LoVo (cell line): ENCODE measurements at places on chromosomes 3 and 15.

- no peak for DNase-seq
Observed at GRCh38 chr3:73734211-73735089, 109.7 kb upstream of the PDZRN3 start.

DNA sequence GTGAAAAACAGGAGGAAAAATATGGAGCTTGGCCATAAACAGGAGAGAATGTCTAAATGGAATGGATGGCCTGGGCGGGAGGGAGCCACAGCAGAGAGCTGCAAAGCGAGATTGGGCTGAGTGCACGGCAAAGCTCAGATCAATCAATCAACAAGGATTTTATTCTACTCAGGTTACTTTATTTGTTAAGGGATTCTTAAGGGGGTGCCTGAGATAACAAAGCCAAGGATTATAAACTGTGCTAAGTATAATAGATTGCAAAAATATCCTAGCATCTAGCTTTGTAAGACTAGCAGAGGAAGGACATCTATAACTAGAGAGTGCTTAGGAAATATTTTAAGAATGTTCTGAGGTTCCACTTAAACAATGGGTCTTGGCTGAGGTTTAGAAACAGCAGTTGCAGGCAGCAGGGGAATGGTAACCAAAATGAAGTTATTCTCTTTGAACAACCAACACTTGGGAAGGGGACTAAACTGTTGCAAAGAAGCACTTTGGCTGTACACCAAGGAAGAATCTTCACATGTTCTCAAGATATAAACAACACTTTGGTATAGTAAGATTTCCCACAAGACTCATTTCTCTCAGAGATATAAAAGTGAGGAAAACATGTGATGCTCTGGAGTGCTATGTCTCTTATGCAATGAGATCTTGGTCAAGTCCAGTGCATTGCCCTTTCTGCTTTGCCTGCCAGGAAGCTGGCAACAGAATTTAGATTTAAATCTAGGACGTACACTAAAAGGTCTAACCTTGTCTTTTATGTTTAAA, 35.5 kb downstream of the TMEM212 start:
- no peak for DNase-seq

- DNase-seq, result no peak
Observed at GRCh38 chr3:172312711-172313110, 135.5 kb downstream of the GHSR start.

DNA sequence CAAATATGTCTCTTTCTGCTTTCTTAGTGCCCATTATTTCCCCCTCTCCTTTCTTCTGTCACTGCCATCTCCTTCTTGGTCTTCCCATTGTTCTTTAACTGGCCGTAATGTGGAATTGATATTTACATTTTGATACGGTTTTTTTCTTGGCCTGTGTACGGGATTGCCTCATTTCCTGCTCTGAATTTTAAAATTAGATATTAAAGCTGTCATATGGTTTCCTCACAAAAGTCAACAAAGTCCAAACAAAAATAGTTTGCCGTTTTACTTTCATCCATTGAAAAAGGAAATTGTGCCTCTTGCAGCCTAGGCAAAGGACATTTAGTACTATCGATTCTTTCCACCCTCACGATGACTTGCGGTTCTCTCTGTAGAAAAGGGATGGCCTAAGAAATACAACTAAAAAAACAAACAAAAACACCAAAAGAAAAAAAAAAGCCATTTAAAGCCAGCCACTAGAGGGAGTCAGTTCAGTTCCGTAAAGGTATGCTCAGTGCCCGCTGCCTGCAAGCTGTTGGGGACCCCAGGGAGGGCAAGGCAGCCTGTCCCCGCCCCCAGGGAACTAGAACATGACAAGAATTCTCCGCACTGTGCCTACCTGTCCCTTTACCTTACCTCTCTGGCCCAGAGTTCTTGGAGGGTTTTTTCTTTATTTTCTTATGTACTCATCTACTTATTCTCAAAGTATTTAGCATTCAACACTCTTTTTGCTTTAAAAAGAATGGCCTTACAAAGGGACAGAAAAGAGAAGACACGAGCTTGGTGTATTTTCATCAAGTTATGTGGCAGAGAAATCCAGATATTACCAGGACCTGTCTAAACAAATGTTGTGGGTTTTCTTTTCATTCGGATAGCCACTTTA, 30.0 kb upstream of the NR2E3 start:
- peak; percentile 42 for DNase-seq

DNA sequence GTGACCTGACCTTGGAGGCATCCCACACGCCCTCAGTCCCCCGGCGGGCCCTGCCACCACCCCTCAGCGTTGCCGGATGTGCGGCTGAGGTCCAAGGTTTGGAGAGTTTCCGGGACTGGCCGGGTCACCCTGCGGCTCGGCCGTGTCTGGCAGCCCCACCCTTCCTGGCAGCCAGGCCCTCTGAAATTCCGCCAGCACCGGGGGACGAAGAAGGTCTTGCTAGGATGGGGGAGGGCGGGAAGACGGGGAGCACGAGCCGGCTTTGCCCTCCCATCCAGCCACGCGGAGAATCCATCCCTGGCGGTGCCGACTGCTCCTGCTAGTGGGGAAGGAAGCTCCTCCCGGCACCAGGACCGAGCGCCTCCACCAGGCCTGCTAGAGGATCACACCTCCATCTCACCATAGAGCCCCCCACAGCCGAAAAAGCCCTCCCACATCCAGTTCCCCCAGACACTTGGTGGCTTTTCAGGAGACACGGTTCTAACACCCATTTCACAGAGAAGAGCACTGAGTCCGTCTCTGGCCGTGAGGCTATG, 81.5 kb downstream of the CPN2 start:
- no peak for DNase-seq

DNA sequence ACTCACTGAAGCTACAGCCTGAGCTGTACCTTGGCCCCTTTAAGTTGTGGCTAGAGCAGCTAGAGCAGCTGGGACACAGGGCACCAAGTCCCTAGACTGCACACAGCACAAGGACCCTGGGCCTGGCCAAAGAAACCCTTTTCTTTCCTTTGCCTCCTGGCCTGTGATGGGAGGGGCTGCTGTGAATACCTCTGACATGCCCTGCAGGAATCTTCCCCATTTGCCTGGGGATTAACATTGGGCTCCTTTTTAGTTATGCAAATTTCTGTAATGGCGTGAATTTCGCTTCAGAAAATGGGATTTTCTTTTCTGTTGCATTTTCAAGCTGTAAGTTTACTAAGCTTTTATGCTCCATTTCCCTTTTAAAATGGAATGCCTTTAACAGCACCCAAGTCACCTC, 611.2 kb upstream of the ARPP21 start:
- no peak for DNase-seq

DNA sequence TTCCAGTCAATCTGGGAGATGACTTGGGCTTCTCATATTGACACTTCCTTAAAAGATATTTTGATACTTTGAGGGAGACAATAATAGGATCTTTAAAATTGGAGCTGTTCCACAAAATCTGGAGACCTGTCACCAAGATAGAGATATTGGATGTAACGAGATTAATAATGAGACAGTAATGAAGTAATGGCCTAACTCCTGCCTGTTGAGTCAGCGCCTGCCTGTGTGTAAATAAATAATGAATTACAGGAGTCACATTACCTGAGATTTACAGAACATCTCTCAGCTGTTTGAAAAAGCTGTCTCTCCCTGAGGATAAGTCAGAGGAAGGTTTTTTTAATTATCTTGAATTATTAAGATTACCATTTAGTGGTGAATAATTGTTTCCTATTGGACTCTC, 43.8 kb upstream of the MITF start:
- no peak for DNase-seq

- DNase-seq, result peak; percentile 71
Observed at GRCh38 chr15:94324117-94324826, 92.9 kb downstream of the MCTP2 start.

GRCh38 chr3:156483426-156483825, 71.5 kb downstream of the SSR3 start:
- peak; percentile 46 for DNase-seq

DNA sequence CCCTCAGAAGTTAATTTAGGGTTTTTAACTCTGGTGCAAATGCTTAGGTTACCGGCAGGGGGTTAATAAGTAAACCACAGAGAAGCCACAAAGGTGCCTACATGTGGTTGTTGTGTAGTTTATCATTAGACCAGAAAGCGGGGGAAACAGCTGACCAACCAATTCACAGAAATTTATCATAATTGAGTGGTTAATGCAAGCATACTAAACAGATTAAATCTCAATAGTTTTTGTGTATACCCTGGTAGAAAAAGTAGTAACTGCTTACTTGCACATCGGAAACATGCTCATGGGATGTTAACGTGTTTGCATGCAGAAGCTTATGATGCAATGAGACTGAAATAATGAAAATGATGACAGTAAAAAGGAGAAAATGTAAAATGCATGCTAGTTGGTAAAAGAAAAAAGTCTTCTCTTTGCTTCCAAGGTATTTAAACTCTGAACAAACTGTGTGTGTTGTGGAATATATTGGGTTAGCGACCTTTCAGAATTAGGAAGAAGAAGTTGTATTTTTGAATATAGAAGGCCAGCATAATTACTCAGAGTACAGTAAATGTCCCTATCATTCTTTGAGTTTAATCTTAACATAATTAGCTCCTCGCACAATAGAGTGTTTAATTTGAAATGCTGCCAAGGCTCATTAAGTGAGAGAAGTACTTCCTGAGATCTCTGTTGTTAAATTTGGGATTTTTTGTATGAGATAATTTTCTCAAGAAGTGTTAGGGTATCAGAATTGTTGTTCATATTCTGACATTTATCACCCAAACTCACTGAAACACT, 316.2 kb downstream of the PTPRG start:
- peak; percentile 21 for DNase-seq

DNA sequence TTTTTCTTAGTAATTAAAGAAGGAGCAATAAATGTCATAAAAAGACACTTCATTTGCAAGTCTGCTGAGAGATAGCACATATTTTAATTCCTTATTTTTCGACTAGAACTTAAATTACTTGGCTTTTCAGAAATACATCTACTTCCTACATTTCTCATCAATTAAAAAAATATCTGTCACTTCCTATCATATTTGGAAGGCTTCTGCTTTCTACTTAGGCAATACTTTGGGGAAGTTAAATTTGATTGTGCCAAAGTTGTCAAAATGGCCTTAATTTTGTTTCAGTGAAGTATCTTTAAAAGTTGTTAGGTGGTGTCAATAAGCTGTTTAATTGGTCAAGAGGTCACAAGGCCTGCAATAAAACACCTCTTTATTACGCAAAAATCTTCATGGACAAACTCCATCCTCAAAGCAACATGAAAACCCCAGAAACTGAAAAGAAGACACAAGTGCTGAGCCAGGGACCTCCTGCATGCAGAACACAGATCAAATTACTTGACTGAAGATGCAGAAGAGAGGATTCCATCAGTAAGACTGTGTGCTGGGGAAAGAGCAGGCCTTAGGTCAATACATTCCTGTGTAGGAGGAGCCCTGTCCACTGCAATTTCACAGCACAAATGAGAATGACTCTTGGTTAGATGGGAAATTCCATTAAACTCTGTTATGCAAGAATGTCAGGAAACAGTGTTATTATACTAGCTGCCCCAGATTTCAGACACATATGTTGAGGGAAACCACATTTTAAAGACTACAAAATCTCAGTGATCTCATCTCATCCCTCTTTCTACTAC, 48.0 kb upstream of the FSTL1 start:
- DNase-seq, result no peak

- DNase-seq, result no peak
Observed at GRCh38 chr15:78943692-78944091, 1.2 kb downstream of the CTSH start.

DNA sequence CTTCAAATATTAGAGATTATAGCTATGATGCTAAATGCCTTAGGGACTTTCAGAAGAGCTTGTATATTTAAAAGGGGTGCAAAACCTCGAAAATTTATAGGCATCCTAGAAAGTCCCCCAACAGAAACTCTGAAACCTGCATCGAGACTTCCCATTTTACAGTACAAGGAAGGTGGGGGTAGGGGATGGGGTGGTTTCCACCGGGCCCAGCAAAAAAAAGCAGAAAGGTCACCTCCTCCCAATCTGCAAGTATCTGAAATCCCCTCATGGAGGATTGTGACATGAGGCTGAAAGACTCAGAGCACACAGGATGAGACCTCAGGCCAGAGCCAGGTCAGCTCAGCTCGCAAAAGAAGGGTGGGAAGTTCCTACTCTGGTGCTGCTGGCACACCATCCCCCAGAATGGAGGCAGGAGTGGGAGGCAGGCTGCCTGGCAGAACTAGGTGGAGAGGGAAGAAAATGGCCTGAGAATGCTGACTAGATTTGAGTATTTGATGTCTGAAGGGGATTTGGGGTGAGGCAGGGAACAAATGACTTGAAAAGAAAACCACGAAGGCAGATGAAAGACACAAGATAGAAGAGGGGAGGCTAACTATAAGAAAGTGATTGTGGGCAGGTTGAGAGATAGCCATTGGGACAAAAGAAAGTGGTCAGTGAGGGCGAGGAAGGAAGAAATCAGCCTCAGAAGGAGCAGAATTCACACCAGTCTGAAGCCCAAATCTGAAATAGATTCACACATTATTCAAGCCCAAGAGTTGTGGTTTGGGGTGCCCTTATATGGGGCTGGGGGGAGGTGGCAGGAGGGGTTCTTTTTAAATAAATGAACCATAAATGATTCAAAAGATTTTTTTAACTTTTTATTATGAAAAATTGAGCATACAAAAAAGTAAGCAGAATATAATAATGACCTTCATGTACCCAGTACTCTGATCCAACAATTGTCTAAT, 22.5 kb upstream of the TSC22D2 start:
- no peak for DNase-seq

DNA sequence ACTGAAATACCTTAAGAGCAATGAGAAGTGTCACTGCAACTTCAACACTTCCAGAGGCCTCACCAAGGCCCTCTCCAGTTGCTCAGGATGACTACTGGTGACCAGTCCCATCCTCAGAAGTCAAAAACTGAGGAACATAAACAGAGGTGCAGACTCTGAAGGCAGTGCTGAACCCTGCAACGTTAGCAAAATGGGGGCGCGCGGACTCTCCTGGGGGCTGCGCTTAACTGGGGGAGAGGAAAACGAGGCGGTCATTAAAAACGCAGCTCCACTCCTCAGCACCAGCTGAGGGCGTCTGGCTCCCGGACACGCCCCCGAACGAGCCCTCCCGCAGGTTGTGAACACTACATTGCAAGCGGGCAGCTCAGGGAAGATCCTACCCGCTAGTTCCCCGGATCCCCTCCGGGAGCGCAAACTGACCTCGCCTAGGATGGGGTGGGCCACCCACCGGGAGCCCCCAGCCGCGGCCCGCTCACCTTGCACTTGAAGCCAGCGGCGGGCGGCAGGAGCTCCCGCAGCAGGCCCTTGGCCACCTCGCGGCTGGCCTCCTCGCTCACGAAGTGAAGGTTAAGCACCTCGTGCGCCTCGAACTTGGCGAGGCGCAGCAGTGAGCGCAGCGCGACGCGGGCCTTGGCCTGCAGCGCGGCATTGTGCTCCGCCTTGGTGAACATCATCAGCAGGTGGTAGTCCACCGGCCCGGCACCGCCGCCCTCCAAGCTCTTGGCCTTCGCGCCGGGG, 711 bp downstream of the XXYLT1 start:
- peak; percentile 57 for DNase-seq

GRCh38 chr3:71930056-71930991, 145.4 kb upstream of the PROK2 start:
- no peak for DNase-seq

- no peak for DNase-seq
Observed at GRCh38 chr3:156649681-156650080, 24.7 kb upstream of the TIPARP start.
